Peyer's patch (tissue), 4 donors: ENCODE measurements at places on chromosomes 2 and 18. TPM values are rescaled to one million over a fixed set of nuclear protein-coding genes. Genes with fewer than 3 reads are reported as not detected.

RAB17 gene
- 217 TPM for total RNA-seq

STAM2 gene
- total RNA-seq, result 29.7 TPM

LCT gene
- 73.5 TPM for total RNA-seq

DNAH6 gene
- total RNA-seq, result 1.6 TPM

SPATA3 gene
- not detected for total RNA-seq

ACMSD gene
- total RNA-seq, result not detected
